SW 1271 (cell line): ENCODE measurements at places on chromosomes 1 and 21.

DNA sequence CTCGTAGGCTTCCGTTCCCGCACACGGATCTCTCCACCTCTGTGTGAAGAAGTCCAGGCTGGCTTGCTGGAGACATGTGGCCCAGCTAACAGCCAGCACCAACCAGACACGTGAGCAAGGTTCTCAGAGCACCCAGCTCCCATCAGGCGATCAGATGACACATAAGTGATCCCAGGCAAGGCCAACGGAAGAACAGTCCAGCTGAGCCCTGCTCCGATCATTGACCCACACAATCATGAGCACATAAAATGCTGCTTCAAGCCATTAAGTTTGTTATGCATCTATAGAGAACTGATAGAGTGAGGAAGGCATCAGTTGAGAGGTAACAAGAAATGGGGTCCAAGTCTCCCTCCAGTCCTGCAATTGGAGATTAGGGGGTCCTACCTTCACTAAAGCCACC is 15.4 kb downstream of the C1orf198 start:
- DNase-seq: no peak

- DNase-seq: no peak
Observed at GRCh38 chr21:34883491-34884271, 165.4 kb downstream of the RUNX1 start.

GRCh38 chr21:44466351-44466954 is 11.1 kb downstream of the LRRC3 start:
- DNase-seq: no peak

DNA sequence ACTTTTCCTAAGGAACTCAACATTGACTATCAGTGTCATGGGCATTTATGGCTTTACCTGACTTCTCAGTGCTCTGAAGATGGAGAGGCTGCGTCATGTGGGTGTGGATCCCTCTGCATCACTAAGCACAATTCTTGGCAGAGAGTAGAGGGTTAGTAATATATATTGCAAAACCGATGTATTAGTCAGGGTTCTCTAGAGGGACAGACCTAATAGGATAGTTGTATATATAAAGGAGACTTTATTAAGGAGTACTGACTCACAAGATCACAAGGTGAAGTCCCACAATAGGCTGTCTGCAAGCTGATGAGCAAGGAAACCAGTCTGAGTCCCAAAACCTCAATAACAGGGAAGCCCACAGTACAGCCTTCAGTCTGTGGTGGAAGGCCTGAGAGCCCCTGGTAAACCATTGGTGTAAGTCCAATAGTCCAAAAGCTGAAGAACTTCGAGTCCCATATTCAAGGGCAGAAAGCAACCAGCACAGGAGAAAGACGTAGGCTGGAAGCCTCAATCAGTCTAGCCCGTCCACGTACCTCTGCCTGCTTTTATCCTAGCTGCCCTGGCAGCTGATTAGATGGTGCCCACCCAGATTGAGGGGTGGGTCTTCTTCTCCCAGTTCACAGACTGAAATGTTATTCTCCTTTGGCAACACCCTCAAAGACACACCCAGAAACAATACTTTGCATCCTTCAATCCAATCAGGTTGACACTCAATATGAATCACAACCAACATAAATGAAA is 159.7 kb upstream of the NRIP1 start:
- no peak for DNase-seq

GRCh38 chr1:51303315-51303714 is 27.0 kb downstream of the TTC39A start:
- no peak for DNase-seq

DNA sequence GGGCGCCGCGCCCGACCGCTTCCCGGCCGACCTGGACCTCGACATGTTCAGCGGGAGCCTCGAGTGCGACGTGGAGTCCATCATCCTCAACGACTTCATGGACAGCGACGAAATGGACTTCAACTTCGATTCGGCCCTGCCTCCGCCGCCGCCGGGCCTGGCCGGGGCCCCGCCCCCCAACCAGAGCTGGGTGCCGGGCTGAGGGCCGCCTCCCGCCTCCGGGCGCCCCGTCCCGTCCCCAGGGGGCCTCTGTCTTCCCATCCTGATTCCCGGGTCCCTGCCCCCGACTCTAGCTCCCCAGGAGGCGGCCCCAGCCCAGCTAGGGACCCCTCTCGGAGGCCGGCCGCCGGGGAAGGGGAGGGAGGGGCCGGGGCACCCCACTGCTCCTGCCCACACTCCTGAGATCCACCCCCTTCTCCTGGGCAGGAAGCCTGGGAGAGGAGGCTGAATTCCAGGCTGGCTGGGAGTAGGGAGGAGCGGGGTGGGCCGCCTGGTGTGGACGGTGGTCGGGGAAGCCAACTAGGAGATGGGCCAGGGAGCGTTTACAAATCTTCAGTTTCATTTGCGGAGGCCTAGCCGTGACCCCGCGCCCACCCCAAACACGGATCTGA is 21.4 kb downstream of the FOXO6 start:
- peak; percentile 68 for DNase-seq

DNA sequence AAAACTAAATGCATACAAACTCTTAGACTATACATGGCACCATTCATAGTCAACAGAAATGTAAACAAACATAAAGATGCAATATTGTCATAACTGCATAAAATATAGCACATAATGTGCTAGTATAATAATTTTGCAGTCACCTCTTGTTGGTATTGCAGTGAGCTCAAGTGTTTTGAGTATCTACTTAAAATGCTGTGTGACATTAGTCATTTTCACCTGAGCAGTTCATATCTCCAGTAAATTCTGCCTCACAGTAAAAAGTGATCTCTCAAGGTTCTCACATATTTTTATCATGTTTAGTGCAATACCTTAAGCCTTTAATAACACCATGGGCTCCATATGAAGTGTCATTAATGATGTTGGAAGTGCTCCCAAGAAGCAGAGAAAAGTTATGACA is 29.6 kb upstream of the FMO2 start:
- DNase-seq: no peak
